ENCODE measurements at places on chromosomes 1 and 21. TPM values are rescaled to one million over a fixed set of nuclear protein-coding genes. Genes with fewer than 3 reads are reported as not detected.

GRCh38 chr1:207711285-207711684 lies 40.6 kb upstream of the CD46 start:
- no peak for DNase-seq

DNA sequence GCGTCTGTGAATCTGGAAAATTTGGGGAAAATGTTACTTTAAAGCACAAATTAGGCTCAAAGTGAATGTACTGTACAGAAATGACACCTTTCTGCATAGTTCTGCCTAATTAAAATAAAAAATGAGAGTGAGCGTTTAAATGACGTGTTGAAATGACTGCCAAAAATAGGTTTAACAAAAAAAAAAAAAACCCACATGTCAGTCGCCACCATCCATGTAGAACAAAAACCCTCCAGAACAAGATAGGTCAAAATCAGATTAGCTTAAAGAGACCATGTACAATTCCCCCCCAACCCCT lies 745 bp downstream of the PARP1 start:
- no peak for DNase-seq

GRCh38 chr1:228363686-228364067 lies 43.0 kb downstream of the TRIM11 start:
- no peak for DNase-seq

GRCh38 chr1:201112173-201112731 lies at the start of gene CACNA1S:
Gene CACNA1S, minus strand, starts transcription at chr1:201112426. Its CDS starts 87 bp downstream, at chr1:201112339.
- peak; percentile 93 for DNase-seq

DNA sequence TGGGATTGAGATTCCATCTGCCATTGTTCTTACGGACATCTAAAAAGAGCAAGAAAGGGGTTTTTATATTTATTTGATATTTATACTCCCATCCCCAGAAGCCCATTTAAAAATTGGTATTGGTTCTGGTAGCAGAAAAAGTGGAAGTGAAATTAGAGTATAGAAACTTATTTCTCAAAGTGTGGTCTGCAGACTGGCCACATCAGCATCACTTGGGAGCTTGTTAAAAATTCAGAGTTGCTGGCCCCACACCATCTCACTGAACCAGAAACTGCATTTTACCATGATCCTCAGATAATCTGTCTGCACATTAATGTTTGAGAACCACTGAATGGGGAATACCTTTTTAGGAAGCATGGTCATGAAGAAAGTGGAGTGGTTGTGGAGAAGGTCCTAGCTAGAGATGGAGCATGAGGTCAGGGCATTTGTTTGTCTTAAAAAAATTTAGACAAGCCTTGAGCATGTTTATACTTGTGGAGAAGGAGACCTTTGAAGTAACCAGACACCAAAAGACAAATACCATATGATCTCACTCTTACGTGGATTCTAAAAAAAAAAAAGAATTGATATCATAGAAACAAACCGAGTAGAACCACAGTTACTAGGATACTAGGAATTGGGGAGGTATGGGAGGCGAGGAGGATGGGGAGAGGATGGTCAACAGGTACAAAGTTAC lies 116.3 kb downstream of the ST6GALNAC3 start:
- DNase-seq = no peak

GRCh38 chr1:179888071-179888470 lies 6.0 kb downstream of the TOR1AIP1 start:
- no peak for DNase-seq

DNA sequence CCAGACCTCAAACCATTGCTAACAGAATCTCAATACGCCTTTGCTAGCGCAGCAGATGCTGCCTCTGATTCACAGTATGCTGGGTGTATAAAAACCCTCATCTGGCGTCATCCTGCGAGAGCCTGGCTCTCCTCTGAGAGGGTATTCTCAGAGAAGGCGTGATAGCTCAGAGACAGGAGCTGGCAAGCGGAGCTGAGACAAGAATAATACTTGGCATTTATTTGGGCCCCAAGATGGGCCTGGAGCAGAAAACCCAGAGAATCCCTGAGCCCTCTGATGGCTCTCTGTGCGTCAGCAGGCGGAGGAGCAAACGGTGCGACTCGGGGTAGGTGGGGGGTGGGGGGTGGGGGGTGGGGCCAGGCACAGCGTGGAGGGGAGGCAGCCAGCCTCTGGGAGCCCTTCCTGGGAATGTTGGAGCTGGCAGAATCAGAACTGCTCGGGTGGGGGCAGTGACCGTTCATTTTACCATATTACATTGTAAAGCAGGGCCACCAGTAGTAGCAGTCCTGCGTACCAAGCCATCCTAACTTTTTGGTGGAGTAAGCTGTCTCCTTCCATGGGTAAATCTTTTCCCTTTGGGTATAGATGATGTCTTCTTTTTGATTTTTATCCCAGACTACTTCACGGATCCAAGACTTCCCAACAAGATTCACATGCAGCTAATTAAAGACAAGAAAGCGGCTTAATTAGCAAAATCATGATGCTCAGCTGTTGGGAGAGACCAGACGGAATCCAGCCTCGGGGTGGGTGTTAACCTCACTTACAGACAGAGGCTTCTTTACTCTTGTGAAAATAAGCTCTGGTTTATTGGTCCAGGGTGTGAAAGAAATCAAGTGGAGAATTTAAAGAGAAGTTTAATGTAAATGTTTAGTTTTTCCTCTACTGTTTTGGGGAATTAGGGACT lies 7.1 kb downstream of the RIIAD1 start:
- DNase-seq = no peak

DNA sequence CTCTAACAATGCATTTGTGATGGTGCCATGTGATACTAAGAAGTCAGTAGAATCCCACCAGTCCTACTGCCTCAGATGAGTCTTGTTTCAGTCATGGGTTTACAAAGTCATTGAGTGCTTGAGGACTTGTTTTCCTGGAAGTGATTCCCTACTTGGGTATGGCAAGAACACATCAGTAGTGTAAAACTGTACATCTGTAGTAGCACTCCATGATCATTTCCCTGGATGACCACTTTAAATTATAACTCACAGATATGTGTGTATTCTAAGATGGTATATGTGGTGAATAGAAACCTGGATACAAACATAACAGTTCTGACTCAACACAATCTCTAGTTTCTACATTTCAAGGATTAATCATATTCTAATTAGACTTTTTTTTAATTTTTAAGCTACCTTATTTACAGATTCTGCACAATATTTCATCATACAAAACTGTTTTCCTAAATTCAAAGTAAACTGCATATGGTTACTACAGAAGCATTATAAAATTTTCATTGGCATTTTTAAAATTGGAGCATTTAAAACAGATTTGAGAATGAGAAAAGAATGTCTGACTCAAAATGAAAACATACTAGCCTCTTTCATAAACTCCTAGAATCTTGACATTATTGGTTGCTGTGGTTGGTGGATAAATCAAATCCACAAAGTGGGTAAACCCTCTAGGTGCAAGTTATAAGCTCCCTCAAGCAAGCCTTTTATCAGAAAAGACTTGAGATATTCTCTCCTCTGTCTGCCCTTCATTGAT lies 6.8 kb upstream of the PSMG1 start:
- DNase-seq = no peak

DNA sequence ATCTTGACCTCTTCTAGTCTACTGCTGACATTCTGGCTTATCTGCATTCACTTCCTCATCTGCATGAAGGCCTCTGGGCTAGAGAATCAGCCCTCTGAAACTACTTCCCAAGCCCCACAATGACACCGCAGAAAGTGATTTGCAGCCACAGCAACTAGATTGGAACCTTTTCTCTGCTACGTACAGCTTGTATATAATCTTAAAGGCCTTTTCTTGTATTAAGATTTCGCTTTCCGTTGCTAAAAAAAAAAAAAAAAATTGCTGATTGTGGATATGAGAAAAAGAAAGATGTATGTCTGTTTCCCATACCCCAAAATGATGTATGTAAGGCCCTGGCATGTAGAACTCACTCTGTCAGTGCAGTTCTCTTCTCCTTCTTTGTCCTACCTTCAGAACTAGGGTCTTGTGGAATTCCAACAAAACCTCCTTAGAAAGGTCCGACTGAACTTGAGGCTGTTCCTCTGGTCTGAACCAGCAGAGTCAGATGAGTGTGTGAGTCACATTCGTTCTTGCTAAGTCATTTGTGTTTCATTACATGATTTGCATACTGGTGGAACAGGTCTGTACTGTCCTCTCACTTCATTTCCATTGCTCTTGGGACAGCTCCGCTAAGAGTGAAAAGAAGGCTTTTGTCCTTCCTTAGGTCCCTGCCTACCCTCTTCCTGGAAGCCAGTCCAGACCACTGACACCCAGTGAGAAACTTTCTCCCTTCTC lies 62.7 kb downstream of the PLPP3 start:
- no peak for DNase-seq

- no peak for DNase-seq
Measured at GRCh38 chr1:226329237-226329636, 20.3 kb upstream of the LIN9 start.

DNA sequence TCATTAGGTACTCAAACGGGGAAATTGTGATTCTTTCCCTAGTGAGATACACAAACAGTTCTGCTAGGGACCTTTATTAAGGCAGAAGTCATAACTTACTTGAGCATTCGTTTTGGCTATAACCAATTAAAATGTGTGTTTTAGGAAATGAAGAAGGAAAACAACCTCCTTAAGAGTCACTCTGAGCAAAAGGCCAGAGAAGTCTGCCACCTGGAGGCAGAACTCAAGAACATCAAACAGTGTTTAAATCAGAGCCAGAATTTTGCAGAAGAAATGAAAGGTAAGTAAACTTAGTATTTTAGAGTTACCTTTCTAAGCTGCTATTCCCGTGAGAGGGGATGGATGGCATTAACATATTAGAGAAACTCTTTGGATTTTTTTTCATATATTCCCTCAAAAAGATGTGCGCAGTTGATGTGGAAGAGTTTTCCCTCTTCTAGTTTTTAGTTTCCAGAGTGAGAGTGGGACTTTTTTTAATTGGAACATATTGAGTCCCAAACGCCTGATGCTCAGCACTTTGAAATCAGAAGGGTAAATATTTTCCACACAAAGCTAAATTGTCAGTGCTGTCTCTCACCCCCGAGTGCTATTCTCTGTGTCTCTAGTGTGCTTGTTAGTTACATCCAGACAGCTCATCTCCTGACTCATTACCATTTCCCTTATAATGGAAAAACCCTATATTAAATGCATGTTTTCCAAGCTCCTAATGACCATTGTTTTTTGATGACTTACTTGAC lies 34.9 kb downstream of the CENPF start:
- DNase-seq = no peak

GRCh38 chr1:165387961-165388360 lies 31.4 kb upstream of the LMX1A start:
- no peak for DNase-seq

DNA sequence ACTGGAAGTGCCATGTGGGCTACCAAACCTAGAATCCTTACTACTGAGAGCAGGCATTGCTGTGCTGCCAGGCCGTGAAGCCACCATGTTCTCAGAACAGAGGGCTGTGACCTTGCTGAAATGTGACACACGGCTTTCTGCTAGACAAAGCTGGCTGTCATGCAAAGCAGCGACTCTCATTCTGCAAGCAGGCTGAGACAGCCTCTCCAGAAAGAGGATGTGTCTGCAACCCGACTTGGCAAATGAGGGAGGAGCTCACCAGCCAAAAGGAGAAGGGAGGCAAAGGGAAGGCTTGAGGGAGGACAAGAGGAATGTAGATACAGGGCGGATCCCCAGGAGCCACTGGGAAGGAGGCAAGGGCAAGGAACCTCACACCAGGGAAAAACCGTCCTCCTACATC lies 85.7 kb upstream of the KRTAP19-8 start:
- no peak for DNase-seq

DNA sequence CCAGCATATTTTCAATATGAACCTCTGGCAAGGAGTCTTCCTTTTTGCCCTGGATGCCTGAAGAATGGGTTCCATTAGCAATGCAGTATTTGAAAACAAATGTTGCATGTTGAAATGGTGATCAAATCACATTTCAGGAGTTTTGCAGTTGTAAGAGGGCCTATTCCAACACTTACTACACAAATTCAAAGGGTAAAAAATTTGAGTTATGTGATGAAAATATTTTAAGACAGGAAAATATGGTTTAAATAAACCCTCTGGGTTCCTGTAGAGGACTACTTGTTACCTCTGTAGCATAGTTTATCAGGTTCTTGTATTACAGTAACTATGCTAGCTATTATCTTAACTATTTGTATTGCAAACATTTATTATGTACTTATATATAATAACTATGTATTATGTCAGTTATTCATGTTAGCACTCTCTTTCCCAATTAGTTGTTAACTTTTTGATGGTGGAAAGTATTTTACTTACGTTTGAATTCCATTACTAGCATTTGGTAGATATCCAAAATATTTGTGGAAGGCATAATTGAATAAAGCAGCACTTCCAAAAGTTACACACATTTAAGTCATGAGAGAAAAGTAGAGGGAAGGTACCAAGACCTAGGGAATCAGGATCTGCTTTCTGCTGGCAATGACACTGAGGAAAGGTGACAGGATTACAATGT lies 312.9 kb downstream of the GRIK1 start:
- DNase-seq = no peak

DNA sequence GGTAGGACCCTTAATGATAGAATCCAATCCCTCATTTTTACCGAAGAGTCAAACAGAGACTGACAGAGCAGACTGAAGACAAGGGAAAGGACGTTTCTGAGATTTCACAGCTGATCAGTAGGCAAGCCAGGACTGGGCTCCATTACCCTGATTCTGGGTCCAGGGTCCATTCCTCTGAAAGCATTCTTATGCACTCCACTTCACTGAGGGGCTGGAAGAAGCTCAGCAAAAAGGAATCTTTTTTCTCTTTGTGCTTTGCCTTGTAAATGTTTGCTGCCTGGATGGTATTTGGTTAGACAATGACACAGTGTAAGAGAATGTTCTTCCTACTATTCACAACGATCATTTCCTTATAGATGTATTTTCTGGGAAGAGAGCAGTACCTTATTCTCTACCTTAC lies 331.3 kb upstream of the PROX1 start:
- DNase-seq = no peak

CFHR5 gene
- not detected for total RNA-seq

KCNE2 gene
- not detected for total RNA-seq

TRAF3IP3 gene
- total RNA-seq = 0.16 TPM

GIPC2 gene
- 1.5 TPM for total RNA-seq

BRINP3 gene
- not detected for total RNA-seq

PIK3CD gene
- total RNA-seq = 0.66 TPM
